ENCODE measurements at places on chromosomes 6 and 20.
A peak's percentile ranks its signal among the peaks of the same experiment; 100 is the strongest.

DNA sequence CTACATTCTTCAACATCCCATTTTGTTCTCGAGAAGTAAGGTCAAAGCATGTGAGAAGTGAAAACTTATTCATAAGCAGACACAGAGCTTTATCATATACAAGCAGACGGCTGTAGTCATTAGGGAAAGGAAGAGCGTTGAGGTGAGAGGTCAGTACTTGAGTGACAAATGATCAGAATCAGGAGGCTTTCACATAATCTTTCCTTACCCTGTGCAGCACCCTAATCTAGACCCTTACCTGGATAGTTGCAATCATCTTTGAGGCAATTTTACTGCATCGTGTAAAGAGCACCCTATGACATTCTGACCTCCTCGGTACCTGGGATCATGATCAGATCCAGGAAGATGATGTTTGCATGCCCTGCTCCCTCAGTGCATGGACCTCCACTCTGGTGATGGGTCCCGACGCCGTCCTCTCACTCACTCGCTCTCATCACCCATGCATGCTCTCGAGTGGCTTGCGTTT is 62.7 kb downstream of the RNF182 start:
- DNase-seq, result no peak

DNA sequence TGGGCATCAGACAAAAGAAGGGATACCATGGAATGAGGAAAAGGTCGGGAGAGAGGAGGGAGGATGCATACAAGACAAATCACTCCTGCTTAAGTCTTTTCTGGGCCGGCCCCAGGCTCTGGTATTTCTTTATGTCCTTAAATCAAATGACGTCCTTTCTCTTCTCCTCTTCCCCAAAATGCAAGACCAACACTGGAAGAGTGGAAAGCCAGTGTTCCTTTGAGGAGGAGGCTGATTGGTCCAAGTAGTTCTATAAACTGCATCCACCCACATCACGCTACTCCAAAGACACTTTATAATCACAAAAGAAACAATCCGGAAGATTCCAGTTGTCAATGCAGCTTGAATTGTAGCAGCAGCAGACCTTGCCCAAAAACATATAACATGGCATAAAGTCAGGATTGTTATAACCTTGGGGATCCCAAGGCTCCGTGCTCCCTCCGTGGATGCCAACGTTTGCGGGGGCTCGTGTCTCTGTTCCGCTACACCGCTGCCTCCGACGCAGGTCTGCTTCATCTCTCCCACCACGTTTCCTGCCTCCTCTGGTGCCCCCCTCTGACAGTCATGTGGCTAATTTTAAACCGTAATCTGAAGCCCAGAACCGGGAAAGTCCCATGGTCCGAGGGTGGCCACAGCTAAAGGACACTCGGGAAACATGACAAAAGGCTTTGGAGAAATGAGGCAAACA is 47.1 kb downstream of the MCUR1 start:
- DNase-seq, result peak; percentile 49

DNA sequence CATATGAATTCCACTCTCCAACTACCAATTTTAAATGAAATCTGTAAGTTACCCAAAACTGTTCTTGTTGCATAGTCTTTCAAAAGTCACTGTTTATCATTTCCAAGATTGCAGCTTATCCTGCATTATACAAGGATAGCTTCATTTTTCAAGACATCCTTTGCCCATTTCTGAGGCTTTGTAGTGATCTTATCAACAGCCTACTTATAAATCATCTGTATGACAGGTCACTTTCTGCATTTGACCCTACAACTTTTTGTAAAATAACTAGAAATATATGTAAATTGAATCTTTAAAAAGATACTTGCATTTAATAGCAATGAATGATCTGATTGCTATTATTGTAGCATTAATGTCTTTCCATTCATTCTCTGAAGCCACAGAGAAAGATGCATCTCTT is 521.1 kb downstream of the UTRN start:
- no peak for DNase-seq

DNA sequence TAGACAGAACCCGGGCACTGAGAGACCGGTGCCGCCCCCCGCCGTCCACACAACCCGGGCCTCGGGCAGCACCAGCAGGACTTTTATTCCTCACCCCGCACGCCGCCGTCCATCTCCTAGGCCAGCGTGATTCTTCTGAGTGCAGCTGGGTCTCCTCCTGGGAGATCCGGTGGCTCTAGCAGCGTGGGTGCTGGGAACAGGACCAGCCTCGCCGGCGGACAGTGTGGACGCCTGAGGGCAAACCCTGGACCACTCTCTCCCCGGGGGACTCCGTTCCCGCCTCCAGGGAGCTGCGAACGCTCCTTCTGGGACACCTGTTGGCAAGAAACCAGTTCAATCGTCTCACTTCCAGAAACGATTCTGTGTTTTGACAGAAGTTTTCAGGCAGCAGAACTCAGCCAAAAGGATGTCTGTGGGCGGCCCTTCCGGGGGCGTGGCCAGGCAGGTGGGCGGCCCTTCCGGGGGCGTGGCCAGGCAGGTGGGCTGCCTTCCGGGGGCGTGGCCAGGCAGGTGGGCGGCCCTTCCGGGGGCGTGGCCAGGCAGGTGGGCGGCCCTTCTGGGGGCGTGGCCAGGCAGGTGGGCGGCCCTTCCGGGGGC is 130.7 kb downstream of the DLL1 start:
- DNase-seq, result no peak
